NCI-H510A (cell line): ENCODE measurements at places on chromosomes 6 and 20.
A peak's percentile ranks its signal among the peaks of the same experiment; 100 is the strongest.

- DNase-seq: peak; percentile 92
Observed at GRCh38 chr6:37818536-37819176, 871 bp upstream of the ZFAND3 start.

- no peak for DNase-seq
Observed at GRCh38 chr20:60510356-60510755, 552.1 kb downstream of the CDH26 start.

DNA sequence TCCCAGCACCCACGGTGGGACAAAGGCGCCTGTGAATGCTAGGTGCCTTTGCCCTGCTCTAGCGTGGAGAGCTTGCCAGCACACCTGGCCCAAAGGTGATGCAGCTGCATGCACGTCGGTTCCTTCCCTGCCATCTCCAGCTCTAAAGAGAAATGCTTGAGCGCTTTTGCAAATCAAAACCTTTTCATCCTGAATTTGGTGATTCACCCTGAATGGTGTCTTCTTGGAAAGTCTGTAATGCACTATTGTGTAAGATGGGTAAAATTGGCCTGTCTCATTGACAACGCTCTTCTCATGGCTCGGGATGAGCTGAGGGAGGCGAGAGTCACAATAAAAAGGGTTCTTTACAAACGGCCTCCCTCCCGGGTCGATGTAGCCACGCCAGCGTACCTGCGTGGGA, 103.1 kb upstream of the ID4 start:
- no peak for DNase-seq

DNA sequence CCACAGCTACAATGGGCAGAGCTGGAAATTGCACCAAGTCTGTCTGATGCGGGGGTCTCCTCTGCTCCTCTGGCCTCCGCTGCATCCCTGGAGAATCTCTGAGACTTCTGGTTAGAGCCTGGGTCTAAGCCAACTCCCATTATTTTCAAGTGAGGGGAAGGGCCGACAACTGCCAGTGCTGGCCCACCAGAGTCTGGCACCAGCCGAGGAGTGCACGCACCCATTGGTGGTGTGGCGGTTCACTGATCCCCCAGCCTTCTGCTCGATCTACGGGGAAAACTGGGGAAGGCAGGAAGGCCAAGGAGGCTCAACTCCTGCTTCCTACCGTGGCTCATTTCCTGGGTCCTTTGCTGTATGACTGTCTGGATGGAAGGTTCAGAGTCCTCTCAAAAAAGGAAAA, 6.2 kb downstream of the NQO2 start:
- no peak for DNase-seq

GRCh38 chr6:151682922-151683321, 124.6 kb upstream of the ESR1 start:
- DNase-seq: no peak

DNA sequence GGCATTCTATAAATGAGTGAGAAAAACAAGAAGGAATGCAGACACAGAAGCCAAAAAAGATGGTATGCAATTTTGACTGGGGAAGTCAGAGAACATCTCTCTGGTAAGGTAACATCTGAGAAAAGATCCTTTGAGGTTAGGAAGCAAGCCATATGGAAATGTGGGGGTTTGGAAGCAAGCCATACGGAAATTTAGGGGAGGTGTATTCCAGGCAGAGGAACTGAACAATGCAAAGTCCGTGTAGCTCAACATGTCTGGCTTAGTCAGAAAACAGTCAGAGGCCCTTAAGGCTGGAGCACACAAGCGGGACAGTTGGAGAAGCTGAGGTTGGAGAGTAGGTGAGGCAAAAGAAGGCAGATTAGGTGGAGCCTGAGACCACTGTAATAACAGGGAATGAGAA, 35.3 kb downstream of the RALGAPA2 start:
- no peak for DNase-seq

DNA sequence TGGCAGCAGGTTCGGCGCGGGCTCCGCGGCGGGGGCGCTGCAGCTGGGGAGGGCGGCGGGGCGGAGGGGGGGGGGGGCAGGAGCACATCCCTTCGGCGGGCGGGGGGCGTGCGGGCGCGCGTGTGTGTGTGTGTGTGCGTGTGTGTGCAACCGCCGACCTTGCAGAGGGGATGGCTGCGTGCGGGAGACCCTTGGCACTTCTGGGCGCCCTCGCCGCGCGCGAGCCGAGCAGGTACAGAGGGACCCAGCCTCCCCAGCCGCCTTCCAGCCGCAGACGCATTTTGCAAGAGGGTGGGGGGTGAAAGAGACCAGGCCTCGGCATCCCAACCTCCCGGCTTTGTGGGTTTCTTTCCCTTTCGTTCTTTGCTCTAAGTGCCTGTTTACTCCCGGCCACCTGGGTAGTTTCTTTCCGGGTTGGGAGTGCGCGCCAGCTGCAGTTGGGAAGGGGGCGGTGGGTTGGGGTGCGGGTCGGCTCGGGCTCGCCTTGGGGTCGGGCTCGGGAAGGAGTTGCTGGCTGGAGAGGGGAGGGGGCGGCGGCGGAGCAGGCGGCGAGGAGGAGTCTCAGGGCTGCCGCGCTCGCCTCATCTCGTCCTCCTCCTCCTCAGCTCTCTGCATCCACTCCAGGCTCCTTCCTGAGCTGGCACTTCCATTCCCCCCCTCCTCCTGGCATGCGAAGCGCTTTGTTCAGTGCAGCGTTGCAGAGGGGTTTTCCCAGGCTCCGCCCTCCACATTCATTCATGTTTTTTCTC, 620 bp downstream of the HIVEP1 start:
- peak; percentile 39 for DNase-seq

GRCh38 chr6:113846577-113846976, 10.6 kb upstream of the MARCKS start:
- no peak for DNase-seq

DNA sequence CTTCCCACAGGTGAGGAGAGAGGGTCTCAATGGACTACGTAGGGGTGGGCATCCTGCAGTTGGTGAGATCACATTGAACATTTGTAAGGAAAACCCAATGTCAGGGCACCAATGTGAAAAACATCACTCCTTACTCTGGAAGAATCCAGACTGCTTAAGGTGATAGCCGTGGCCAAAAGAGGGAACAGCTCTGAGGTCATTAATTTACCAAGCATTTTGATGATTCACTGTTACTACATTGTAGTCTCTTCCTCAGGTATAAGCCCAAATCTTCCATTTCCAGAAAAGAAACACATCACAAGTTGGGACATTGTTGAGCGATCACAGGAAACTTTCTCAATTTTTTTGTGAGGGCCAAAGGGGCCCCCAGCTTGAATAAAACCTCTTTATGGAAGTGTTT, 61.1 kb upstream of the SPTLC3 start:
- DNase-seq: no peak

GRCh38 chr20:46040902-46041535, 12.0 kb downstream of the SLC12A5 start:
- DNase-seq: no peak

- no peak for DNase-seq
Observed at GRCh38 chr6:144053601-144054000, 41.8 kb downstream of the SF3B5 start.

DNA sequence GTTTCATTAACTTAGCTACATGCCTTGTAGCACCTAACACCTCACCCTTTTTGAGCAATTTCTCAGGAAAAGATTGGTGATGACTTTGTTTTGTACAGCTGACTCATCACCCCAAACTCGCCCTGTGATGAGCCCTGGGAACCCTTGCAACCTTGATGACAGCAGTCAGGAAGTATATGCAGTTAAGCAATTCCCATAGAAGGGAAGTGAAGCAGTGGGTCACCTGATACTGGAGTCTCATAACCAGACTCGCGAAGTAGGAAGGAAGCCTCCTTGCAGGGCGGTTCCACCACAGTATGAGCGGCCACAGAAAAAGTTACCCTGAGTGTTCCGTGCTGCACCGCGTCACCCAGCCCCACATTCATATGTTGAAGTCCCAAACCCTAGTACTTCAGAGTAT, 82.0 kb upstream of the EDN1 start:
- no peak for DNase-seq

DNA sequence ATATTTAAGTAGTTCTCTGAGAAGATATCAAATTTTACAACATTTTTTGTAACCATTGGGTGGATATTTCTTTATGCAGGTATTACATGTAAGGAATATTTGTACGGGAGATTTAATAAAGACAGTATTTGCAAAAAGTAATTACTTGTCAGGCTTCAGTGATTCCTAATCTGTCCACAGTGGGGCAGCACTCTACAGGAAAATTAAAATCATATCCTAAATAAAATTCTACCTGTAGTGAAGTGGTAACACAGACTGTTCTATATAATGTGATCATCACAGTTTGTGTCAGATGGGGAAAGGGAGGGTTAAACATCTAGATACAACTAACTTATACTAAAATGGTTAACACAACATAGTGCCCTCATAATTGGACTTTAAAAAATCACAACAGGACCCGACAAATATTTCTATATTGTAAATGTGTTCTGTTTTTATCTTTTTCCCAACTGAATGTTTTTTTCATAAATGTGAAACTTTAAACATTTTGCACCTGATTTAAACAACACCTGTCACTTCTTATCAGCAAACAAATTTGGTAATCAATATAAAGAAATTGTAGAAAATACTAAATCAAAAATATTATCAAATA, 145.6 kb upstream of the MANEA start:
- no peak for DNase-seq

DNA sequence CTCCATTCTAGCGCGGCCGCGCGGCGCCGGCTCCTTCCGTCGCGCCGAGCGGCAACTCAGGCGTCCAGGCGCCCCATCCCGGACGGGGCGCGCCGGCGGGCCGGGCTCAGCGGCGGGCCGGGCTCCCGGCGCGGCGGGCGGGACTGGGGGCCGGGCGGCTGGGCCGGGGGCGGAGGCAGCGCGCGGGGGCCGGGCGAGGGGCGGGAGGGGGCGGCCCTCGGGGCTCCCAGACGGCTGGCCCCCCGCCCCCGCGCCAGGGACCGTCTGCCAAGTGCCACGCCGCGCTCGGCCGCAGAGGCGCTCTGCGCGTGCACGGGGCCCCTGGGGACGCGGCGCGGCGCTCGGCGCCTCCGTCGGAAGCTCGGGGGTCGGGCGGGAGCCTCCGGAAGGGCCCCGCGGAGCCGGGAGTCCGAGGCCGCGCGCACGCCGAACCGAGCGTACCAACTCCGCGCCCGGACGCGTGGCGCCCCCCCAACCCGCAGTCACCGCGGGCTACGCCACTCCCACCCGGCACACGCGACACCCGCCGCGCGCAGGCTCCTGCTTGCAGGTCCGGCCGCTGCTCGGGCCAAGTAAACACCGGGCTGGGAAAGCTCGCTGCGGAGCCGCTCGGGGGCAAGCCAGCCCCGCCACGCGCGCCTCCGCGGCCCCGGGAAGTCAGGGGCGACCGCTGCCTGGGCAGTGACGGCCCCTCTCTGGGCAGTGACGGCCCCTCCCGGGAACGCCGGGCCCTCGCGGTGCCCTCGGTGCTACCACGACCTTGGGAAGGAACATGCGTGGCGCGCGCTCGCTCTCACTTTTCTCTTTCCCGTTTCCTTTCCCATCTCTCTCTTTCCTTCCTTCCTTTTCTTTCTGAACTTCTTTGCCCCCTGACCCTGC, at the start of gene PREX1:
PREX1 (minus strand) TSS at position 145 of the 879 bp plus-strand sequence; CDS start at position 6, 139 bp downstream.
- peak; percentile 63 for DNase-seq

- no peak for DNase-seq
Observed at GRCh38 chr6:133748628-133749027, 140.3 kb upstream of the TCF21 start.

DNA sequence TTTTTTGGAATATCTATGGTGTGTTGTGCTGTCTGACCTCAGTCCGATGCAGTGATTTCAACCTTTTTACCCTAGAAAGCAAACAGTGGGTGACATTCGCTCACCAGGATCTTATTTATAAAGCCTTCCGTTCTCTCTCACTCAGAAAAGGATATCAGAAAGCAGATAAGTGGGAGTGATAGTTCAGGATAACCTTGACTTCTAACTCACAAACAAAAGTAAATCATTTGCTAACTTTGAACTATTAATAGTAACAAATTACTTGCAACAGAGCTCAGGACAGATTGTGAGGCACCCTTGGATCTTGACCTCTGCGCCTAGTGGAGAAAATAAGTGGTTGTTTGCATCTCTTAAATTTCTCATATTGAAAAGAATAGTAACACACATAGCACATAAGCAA, 637.1 kb upstream of the CITED2 start:
- DNase-seq: no peak

DNA sequence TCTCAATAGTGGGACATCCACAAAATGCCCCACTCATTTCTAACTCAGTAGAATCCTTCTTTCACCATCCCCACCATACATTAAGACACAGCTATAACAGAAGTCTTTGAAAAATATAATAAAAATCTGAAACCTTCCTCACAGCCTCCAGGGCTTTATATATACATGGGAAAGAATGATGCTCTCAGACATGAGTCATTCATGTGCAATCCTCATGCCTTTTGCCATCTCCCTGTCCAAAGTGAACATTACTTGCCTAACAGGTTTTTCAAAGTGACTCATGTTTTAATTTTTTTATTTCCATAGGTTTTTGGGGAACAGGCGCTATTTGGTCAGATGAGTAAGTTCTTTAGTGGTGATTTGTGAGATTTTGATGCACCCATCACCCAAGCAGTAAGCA, 162.7 kb downstream of the RALGAPA2 start:
- DNase-seq: peak; percentile 36

- DNase-seq: no peak
Observed at GRCh38 chr6:79600812-79601609, 30.1 kb upstream of the SH3BGRL2 start.

DNA sequence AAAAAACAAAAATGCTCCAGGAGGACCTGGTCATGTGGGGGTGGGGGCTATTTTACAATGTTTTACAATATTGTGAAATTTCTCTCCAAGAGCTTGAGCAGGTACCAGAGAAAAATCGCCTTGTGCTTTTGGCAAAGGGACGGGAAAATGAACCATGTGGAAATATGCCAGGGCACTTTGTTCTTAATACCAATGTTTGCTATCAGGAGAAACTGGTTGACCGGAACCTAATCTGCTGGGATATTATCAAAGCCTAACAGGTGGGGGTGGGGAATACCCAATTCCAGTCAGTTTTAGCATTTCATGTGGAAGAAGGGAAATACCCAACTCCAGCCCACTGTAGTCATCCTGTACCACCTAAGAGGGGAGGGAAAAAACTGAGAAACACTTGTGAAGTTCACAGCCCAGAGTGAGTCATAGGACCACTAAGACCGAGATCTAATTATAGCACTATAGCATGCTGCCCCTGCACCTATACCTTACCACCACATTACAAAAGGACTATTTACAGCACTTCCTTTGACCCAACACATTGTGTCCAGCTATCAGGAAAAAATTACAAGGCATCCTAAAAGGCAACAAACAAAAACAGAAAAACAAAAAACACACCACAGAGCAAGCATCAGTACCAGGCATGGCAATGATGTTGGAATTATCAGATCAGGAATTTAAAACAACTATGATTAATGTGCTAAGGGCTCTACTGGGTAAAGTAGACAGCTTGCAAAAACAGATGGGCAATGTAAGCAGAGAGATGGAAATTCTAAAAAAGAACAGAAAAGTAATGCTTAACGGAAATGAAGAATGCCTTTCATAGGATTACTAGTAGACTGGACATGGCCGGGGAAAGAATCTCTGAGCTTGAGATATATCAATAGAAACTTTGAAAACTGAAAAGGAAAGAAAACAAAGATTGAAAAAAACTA, 84.1 kb upstream of the POPDC3 start:
- no peak for DNase-seq
